ENCODE measurements at places on chromosomes 13 and 19.

DNA sequence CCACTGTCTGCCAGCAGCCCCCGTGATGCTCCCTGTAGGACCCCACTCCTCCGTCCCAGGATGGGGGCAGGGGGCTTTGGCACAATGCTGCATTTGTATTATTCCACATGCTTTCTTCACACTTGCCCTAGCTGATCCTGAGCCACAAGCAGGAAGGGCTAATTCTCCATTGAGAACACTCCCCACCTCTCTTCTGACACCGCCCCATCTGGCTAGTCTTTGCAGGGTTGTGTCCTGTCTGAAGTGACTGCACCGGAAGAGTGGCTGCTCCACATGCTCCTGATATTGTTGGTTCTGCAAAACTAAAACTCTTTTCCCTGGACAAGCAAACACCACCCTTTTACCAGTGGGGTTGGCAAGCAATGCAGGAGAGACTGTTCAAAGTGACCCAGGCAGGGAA, 18.0 kb downstream of the ZNF574 start:
- no peak for DNase-seq

GRCh38 chr13:30916991-30917390, 10.9 kb downstream of the MEDAG start:
- no peak for DNase-seq

- no peak for DNase-seq
Measured at GRCh38 chr13:90402102-90402501, 945.4 kb upstream of the MIR17HG start.

DNA sequence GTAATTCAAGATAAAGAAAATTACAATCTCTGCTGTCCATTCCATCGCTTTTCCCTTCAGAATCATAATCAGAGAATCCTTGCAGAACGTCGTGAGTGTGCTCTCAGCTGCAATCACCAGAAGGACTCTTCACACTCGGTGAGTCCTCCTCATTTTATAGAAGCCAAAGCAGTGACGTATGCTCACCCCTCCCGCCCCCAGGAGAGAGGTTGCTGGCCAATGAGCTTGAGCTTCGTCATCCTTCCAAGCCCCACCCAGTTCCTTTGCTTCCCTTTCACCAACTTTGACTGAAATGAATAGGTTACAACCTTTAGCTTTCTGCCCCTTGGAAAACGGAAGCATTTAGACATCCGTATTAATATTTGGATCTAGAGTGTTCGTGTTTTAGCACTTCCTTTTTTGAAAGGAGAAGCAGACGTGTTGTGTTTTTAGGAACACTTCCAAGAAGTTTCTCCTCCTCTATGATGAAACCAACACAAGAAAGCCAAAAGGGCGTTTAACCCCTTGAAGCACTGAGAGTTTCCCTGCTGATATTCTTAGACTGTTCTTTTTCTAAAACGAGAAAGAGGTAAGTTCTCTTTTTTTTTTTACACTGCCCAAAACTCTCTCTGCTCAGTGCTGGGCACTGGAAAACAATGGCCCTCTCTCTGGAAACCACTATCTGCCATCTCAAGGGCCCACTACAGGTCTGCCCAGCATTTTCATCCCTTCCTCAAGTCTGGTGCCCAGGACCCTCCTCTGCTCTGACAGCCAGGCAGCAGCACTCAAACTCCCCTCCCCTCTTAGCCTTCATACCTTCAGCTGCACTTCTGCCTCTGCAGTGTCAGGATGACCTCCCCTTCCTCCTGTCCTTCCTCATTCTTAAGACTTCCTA, 44.3 kb upstream of the CEACAM21 start:
- peak; percentile 81 for DNase-seq

DNA sequence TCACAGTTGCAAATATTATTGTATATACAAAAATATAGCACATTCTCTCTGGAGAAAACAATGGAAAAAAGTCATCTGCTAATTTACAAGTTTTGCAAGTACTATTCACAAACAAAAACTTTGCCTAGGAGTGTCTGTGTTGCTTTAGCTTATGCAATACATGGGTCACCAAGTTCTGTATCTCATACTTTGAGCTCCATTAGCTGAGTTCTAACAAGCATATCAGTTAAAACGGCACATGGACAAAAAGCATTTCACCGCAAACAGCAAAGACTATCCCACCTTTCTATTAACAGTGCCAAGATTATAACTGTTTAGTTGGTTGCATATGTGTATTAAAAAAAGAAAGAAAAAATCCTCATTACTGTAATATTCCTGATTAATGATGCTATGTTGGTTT, 4.6 kb downstream of the SPRY2 start:
- DNase-seq, result no peak

DNA sequence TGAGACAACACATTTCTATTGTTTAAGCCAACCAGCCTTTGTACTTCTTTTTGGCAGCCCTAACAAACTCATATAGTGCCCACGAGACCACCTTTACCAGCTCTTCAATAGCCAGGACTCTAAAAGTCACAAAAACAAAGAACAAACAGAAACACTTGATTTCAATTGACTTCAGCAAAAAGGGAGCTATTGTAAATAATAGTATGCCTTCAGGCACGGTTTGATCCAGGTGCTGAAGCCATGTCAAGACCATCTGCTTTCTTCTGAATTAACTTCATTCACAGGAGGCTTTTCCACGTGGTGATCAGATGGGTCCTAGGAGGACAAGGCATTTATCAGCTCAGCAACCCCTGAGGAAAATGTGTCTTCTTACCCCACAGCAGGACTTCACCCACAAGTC, 53.8 kb downstream of the TINCR start:
- DNase-seq, result no peak

- no peak for DNase-seq
Measured at GRCh38 chr13:58087566-58087965, 456.0 kb downstream of the PCDH17 start.

- DNase-seq, result no peak
Measured at GRCh38 chr19:30670011-30670329, 297.8 kb downstream of the ZNF536 start.

- DNase-seq, result no peak
Measured at GRCh38 chr13:28046981-28047380, 53.4 kb downstream of the FLT3 start.

- no peak for DNase-seq
Measured at GRCh38 chr13:52109116-52109670, 19.7 kb downstream of the NEK5 start.

DNA sequence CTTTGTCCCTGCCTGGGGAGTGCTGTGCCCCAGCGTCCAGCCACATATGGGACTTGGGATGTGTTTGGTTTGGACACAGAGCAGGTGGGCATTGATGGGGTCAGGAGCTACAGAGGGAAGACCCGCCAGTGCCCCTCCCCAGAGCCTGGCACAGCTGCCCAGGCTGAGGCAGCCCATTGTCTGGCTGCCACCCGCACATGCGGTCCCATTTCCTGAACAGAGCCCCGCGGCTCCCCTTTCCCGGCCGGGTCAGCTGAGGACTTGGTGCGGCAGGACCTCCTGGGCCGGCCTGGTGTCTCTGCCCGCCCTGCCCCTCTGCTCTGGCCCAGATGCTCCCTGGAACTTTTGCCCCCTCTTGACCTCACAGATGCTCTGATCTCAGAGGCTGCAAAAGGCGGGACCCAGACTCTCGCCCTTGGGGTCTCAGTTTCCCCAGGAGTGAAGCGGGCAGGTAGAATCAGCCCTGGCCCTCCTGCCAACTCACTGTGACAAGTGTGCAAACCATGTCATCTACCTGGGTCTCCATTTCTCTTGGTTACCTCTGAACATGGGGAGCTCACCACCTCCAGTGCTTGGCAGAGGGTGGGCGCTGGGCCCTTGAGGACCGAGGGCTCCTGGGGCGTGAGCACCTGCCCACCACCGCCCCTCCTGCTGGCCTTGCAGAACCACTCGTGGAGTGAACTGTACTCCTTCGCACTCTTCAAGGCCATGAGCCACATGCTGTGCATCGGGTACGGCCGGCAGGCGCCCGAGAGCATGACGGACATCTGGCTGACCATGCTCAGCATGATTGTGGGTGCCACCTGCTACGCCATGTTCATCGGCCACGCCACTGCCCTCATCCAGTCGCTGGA, 17.8 kb downstream of the HCN2 start:
- DNase-seq, result no peak

GRCh38 chr13:98746968-98747367, 5.5 kb downstream of the SLC15A1 start:
- no peak for DNase-seq

- DNase-seq, result no peak
Measured at GRCh38 chr13:23986619-23987018, 89.3 kb upstream of the C1QTNF9B start.

DNA sequence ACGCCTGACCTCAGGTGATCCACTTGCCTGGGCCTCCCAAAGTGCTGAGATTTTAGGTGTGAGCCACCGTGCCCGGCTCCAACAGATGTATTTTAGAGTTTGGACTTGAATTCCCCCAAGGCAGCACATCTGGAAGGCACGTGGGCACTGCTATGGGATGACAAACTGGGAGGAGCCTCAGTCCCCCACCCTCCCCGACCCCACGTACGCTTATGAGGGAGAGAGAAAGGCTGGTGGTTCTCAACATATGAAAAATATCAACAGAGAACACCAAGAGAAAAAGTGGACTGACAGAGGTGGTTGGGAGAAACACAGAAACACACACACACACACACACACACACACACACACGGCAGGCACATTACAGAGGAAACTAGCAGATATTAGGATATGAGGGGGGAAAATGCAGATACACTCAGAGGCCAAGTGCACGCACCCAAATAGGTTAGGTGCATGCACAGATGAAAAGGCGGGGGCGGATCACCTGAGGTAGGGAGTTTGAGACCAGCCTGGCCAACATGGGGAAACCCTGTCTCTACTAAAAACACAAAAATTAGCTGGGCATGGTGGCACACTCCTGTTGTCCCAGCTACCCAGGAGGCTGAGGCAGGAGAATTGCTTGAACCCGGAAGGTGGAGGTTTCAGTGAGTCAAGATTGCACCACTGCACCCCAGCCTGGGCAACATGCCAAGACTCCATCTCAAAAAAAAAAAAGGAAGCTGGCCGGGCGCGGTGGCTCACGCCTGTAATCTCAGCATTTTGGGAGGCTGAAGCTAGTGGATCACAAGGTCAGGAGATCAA, 3.2 kb downstream of the STX10 start:
- DNase-seq, result no peak

DNA sequence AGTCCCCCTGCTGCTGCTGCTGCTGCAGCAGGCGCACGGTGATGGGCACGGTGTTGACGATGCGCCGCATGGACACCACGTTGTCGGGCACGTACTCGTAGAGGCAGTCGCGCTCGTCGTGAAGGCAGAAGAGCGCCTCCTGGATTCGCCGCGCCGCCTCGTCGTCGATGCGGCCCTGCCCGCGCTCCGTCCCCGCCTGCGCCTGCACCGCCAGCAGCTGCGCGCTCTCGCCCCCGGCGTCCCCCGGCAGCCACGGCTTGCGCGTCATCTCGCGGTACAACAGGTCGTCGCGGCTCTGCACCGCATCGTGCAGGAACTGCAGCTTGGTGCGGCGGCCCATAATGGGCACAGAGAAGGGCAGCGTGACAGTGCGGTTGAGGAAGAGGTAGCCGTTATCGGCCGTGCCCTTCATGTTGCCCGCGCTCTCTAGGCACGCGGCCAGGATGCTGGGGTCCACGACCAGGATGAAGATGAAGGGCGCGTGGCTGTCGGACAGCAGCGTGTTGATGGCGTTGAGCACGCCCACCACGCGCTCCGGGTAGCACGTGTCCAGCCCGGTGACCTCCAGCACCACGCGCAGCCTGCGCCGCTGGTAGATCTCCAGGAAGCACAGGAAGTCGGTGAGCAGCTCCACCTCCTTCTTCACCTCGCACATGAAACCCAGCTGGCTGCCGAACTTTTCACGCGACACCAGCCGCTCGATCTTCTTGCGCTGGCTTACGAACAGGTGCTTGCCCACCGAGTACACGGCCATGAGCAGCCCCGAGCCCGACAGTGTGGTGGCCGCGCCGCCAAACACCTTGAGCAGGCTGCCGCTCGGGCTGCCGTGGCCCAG, 8.1 kb downstream of the NKPD1 start:
- DNase-seq, result peak; percentile 51

DNA sequence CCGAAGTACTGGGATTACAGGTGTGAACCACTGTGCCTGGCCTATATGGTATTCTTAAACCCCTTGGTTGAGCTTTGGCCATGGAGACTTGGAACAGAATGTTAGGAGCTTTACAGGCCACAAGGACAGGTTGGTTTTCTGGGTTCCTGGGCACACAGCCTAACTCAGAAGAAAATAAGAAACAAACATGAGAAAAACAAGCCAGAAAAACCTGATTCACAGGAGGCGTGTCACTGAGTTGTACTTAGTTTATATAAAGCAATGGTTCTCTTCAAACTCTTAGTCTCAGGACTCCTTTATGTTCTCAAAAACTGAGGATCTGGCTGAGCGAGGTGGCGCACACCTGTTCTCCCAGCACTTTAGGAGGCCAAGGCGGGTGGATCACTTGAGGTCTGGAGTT, 125.1 kb upstream of the SPATA13 start:
- DNase-seq, result no peak

- DNase-seq, result no peak
Measured at GRCh38 chr13:112887151-112887550, 81.9 kb upstream of the MCF2L start.

- DNase-seq, result peak; percentile 85
Measured at GRCh38 chr19:38387550-38388348, at the start of gene GGN. TSS of gene GGN (minus strand) at chr19:38388034. CDS start at chr19:38387261, 773 bp downstream.

DNA sequence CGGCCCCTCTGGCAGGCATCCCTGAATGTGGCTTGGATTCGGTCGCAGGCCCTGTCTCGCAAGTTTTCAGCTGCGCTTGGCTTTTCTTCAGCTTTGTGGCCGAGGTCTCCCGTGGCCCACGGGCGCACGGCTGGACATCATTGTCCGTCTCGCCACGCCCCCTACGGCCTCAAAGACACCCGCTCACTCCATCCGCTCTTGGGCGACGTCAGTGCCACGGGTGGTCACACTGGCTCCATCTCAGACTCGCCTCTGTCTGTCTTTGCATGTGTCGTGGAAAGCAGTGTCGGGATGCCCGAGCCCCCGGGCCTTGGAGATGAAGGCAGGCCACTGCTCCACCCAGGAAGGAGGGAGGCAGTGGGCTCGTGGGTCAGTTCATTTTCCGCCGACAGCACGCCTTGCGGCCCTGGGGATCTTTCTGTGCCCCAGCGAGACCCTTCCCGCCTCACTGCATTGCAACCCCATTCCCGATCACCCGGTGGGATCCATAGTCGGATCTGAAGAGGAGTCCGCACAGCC, 51.0 kb downstream of the ZNF146 start:
- no peak for DNase-seq

DNA sequence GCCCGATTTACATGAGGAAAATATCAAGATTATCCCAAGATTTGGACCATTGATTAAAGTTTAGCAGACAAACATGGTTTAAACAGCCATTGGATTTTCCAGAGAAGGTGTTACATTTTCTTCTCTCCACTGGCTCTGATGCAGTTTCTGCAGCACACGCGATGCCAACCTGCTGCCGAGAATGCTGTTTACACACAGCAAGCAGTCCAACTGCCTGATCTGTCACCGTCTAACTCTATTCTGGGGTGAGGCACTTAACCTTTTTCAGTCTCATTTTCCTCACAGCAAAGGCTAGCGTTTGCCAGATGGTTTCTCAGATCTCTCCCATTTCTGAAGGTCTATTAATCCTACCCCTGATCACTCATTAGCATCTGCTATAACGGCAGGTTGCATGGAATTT, 763.5 kb upstream of the GPC6 start:
- no peak for DNase-seq
